Activated naive CD4-positive, alpha-beta T cell (primary cell): ENCODE measurements at places on chromosomes 2 and 18.

GRCh38 chr2:85057226-85057962 is 75.8 kb upstream of the TCF7L1 start:
- DNase-seq: no peak

GRCh38 chr2:13572466-13572865 is 855.7 kb downstream of the TRIB2 start:
- DNase-seq: no peak

GRCh38 chr2:84807063-84807485 is 73.8 kb downstream of the TRABD2A start:
- no peak for DNase-seq

DNA sequence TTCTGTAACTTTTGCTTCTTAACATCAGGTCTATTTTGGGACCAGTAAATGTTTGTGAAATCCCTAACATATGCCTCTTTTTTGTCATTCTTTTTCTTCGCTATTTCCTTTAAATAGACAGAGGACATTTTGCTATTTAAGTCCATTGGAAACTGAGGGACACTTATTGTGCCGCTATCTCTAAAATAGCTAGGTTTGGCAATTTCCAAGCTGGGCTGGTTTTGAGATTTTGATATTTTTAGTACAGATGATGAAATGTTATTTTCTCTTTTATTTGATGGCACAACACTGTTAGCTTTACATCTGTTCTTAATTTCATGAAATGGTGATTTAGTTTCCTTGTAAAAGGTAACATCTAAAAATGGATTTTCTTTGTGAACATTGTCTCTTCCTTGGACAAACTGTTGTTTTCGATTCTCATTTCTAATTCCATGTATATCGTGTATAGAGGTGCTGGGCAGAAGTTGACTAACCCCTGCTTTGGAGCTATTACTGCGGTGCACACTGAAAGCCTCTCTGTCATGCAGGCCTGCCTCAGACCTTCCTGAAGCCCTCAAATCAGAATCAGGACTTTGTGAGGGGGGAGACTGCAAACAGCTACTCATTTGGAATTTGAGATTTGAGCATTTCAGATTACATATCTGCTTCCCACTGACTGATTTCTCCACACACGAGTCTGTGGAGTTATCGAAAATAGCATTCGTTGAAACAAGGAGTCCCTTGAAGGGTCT is 594 bp downstream of the RAD51AP2 start:
- DNase-seq: no peak

- no peak for DNase-seq
Observed at GRCh38 chr2:15195813-15196212, 365.3 kb downstream of the NBAS start.

DNA sequence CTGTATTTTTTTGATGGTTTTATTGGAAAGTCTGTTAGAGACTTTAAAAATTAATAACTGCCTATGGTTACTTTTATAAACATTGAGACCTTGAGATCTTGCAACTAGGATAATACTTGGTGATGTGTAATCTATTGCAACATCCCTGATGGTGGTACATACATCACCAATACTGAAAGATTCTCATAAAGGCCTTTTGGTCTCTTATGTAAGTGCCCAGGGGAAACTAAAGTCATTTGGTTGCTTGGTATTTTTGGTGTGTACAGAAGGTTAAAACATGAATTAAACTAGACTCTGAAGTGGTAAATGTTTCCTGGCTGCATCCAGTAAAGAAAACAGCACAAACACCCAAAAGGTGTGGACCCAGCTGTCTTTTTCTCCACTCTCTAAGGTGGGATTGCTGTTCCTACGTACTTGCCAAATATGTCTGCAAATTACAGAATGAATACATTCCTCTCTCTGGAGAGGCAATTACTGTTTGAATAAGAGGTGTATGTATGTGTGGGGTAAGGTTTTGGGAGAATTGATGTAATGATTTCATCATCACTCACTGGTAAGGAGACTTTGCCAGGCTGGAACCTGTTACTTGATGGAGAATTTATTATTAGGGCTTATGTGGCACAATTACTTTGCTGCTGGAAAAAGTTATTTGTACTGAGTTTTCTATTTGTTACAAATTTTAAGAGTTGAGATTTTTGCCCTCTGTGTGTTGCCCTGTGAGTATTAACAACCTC is 3.6 kb downstream of the B3GNT2 start:
- no peak for DNase-seq

DNA sequence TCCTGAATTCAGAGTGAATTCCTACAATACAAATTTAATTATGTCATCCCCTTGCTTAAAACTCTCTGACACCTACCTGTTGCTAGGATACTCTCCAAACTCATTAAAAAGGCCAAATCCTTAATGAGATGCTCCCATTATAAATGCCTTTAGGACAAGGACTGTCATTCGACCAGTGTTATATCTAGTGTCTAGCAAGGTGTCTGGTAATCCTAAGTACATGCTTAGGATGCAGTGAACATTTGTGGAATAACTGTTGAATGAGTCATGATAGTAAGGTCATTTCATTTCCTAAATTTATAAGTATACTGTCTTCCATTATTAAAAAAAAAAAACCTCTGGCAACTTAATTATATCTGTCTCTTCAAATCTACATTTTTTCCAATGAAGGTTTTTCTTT is 588.9 kb upstream of the NRXN1 start:
- DNase-seq: no peak

GRCh38 chr2:58508006-58508405 is 266.9 kb upstream of the FANCL start:
- DNase-seq: no peak

GRCh38 chr18:53819174-53819573 is 405.3 kb downstream of the MBD2 start:
- no peak for DNase-seq

DNA sequence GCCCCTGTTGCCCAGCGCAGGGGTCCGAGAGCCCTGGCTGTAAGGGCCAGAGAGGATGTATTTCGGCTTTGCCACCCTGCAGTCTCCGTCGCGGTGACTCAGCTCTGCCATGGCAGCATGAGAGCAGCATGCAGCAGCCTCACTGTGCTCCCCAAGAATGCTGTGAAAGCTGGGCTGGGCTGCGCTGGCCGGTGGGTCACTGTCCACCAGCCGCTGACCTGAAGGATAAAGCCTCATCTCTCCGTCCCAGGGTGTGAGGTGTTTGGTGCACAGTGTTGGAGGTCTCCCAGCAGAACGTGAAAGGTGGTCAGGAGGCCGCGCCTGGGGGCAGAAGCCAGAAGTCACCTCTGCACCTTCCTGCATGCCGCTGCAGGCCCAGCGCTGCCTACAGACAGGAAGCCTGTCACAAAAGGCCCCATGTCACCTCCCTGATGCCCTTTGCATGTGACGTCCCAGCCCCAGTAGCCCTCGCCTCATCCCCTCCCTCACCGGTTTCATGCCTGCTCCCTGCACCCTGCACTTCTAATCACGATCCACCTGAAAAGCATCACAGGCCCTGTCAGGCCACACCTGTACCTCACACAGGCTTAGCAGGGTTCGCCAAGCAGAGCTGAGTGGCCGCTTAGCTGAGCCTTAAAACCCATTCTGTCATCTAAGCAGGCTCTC is 342.1 kb downstream of the EIPR1 start:
- no peak for DNase-seq

GRCh38 chr2:16070648-16070971 is 130.3 kb downstream of the MYCN start:
- DNase-seq: no peak

DNA sequence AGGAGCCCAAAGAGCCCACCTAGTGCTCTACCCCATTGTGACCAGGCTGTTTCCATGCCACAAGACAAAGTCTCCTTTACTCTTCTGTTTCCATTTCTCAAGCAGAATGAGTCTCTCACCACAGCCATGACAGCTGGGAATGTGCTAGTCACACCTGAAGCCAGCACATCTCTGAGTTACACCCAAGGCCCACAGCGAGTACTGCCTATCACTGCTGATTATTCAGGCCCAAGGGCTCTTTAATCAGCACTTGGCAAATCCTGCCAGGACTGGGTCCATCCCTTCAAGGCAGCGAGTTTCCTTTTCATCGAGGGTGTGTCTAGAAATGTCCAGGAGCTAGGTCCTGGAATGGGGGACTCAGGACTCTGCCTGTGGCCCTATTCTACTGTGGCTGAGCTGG is 14.6 kb upstream of the PPP1R1C start:
- DNase-seq: no peak

DNA sequence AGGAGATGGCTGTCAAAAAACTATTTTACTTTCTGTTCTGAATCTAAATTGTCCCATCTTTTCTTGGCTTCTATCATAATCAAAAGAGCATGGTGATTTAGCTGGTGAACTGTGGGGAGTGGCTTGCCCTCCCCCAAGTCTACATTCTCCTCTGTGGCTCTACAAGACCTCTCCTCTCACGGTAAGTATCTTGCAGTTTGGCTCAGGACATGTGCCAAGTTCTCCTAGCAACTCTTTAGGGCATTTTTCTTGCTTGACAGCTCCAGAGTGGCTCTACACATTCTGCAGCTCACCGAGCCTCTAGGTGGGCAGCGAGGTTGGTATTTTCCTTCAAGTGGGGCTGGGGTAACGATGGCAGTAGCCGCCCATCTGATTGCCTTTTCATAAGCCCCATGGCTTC is 29.1 kb downstream of the SLC4A5 start:
- DNase-seq: no peak

GRCh38 chr2:170714381-170715061 is 616 bp upstream of the SP5 start:
- no peak for DNase-seq

DNA sequence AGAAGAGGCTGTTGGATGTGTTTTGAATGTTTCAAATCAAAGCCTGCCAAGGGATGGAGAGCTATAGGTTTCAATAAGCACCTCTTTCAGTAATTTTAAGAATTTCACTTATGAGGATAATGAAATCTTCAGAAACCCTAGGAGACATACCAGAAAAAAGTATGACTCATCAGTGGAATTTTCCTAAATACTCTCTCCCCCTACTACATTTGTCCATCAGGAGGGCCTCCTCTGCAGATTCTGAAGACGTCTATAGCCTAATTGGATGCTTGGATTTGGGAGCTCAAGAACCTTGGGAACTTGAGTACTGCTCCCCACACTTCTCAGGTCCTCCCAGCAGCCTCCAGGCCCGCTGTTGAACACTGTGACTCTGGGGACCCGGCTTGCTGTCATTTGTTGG is 374.3 kb downstream of the SLC4A3 start:
- no peak for DNase-seq

DNA sequence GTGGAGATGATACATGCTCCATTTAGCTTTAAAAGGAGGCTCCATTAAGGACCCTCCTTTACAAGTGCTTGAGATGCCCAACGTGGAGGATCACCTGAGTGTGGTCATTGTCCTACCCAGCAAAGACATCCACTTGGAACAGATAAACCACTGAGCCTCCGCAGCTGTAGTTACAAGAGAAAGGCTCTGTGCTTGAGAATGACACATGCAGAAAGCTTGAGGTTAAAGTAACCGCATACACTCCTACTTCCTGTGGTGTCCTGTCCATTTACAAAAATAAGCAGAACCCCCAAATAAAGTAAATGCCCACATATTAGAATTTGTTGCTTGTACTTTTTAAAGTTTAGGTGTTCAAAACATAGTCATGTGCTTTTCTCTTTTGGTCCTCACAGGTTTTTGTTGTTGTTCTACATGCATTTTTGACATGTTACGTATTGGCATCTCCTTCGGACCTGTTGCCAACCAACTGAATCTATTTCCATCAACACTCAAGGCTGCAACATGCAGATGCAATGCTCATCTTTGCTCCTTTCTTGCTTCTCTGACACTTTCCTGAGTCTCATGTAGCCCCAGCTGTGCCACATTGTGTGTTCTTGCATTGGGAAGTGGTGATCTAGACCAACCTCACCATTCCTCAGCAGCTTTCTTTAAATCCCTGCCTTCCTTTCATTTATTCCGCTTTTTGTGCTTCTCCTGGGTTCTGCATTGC is 56.0 kb downstream of the SERPINB7 start:
- no peak for DNase-seq

GRCh38 chr2:33927756-33928155 is 328.7 kb upstream of the FAM98A start:
- DNase-seq: no peak

DNA sequence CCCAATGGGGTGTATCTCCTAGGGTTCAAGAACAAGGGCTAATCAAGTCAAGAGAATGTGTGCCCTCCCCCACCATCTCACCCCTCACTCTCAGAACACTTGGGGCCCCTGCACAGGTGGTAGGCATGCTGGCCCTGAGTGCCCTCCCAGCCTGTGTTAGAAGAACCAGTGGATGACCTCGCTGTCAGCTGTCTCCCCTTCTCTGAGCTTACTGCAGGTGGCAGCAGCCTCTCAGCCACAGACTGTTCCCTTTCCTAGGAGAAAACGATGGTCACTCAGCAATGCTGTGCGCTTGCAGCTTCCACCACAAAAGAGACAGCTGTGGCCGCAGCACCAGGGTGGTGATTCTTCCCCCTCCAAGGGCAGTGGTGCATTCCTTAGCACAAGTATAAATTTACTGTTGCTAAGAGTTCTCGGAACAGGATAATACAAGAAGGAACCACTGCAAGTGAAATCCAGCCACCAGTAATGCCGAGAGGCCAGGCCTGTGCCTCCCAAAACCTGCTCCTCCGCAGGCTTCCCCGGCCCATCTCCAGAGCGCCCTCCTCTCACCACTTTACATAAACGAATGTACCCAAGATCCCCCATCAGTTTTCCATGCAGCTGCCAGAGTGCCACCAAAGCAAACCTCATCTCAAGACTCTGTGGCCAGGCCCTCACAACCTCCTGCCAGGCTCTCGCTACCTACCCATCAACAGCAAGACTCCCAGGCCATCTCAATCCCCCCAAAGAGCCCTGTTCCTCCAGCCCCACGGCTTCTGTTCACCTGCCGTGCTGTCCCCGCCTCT is 935 bp upstream of the RAMP1 start:
- no peak for DNase-seq

GRCh38 chr2:226644399-226644865 is 155.2 kb downstream of the IRS1 start:
- no peak for DNase-seq

DNA sequence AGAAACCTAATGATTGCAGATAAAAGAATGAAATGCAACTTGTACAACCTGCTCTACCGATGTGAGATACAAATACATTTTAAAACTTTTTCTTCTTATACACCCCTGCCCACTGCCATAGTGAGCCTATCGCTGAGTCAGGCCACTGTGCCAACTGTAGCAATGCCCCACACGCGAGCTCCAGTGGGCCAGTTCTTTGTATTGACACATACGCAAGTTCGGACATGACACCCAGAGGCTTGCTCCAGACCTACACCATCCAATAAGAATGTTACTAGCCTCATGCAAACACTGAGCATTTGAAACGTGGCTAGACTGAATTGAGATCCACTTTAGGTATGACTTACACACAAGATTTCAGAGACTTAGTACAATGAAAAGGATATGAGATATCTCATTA is 340.1 kb downstream of the ARHGAP15 start:
- DNase-seq: no peak

DNA sequence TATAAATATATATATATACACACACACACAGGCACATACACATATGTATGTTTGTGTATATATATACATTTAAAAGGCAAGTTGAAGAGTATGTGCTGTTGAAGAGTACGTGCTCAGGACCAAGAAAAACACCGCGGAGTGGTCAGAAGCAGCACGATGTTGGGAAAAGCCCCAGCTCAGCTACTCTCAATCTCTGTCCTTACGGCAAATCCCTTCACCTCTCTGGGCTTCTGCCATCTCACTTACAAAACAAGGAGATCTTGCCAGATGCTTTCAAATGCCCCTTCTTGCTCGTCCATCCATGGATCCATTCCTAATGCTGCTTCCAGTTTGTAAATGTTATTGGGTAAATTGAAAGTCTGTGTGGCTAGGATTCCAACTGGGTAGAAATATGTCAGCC is 333.9 kb downstream of the BCL11A start:
- no peak for DNase-seq
